ENCODE measurements at places on chromosomes 1 and 21.
A peak's percentile ranks its signal among the peaks of the same experiment; 100 is the strongest.

GRCh38 chr1:114359791-114360190 lies 151.2 kb downstream of the TRIM33 start:
- DNase-seq, result no peak

GRCh38 chr1:93124556-93125355 lies 45.7 kb downstream of the MTF2 start:
- no peak for DNase-seq

- no peak for DNase-seq
Measured at GRCh38 chr1:227140376-227140775, 177.9 kb downstream of the CDC42BPA start.

DNA sequence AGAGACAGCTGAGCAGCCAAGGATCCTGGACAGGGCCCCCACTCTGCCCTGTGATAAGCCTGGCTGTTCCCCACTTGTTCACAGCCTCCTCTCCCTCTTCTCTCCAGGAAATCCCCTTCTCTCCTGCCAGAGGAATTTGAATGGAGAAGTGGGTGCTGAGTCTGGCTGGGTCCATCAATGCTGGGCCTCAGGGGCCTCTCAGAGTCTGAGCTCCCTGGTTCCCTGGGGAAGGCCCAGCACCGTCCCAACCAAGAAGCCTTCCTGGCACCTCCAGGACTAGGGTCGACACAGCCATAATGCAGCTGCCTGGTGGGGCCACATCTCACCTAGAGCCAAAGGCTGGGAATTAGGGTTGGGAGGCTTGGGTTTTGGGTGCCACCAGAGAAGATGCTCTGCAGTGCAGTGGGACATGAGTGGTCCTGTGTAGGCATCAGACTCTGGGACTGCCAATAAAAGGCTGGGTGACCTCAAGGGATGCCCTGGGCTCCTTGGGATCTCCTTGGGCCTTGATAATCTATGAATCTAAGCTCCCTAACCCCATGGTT lies 2.5 kb downstream of the MYBPH start:
- DNase-seq, result no peak

DNA sequence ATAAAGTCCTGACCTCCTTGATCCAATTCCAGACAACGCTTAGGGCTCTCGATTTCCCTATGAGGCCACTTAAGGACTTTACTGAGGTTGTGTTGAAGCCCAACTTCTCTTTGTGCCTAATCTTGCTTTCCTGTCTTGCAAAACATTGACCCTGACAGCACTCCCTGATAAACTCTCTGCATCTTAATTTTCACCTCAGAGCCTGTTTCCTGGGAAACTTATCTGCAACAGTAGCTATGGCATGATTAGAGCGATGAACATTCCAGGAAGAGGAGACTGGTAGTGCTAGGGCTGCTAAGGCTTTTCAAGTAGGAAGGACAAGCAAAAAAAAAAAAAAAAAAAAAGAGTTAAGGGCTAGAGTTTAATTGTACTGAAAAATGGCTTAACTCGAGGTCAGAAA lies 118.9 kb downstream of the RGS21 start:
- DNase-seq, result no peak

DNA sequence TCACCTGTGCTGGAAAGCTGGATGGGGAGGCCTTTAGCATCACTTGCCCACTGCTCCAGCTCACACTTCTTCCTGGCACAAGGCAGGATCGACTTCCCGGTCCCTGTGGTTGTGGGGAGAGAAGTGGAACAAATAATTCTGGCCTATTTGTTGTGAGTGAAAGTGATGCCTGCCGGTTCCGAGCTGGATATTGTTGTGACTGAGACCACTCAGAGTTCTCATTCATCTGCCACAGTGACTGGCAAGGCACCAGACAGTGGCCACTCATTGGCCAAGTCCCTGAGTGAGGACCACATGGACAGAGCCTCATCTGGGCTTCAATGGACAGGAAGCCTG lies 191.9 kb downstream of the PTPRU start:
- DNase-seq, result no peak

DNA sequence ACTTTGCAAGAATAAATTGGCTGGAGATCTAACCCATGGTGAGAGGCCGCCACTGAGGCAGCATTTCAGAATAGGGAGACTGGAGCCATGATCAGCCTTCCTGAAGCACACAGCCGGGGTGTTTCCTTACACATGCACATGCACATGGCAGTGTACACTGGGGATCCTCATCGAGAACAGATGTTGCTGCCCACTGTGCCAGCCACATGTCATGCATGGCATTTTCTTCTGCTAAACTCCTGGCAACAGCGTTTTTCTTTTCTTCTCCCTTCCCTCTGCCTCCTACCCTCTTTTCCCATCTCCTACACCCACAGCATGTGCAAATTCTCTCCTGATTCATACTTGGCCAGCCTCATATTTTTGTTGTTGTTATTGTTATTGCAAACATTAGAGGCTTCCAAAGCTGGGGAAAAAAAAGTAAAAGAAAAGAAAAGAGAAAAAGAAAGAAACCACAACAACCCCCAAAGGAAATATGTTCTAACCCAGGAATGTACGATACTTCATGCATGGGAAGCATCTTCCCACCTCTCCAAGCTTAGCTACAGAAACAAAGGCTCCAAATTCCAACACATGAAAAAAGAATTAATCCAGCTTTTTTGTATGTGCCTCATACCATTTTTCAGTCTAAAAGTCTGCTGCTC lies 344.0 kb downstream of the ASTN1 start:
- no peak for DNase-seq

- DNase-seq, result no peak
Measured at GRCh38 chr1:201693890-201694607, 134.9 kb upstream of the IPO9 start.

- no peak for DNase-seq
Measured at GRCh38 chr1:19339214-19339861, 27.2 kb downstream of the SLC66A1 start.

GRCh38 chr1:203278885-203279406 lies 26.4 kb upstream of the BTG2 start:
- DNase-seq, result no peak

GRCh38 chr1:82377201-82377884 lies 576.6 kb downstream of the ADGRL2 start:
- no peak for DNase-seq

DNA sequence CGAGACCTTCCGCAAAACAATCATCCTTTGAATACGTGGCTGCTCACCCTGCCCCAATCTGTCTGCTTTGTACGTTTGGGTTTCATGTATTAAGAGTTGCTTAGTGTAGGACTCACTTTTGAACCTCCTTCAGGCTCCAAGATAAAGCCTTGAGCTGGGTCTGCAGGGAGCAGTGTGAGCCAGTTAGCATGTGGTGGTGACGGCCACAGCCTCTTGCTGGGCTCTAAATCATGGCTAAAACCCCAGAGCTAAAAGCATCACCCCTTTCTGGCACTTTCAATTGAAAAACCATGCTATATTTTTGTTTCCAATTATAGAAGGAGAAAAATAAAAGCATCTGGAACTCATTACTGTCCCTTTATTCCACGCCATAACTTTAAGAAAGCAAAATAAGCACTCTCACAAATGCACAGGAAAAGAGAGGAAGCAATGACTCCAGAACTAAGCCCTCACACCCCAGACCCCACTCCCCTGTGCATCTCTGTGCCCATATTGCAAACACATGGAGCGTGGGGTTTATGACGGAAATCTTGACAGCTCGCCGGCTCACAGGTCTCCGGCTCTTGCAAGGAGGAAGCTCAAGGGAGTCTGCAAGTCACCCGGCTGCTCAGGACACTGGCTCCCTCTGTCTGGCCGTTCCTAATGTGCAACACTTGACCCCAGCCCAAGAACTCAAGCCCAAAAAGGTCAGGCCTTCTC lies 135.5 kb downstream of the MIS18A start:
- DNase-seq, result peak; percentile 82

DNA sequence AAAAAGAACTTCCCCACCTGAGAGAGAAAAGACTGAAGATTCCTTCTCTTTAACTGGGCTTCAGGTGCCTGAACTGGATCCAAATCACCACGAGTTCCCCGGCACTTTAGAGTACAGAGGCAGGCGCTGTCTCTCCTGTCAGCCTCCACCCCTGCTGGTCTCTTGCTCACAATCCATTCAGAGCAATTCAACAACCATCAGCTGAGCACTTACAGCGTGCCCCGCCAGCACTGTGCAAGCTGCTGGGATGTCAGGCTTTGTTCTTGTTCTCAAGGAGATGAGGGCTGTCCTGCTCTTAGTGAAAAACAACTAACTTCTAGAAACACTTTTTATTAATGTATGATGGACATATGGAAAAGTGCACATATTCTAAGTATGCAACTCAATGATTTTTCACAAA lies 68.7 kb upstream of the VAMP3 start:
- no peak for DNase-seq

GRCh38 chr1:21641967-21642739 lies 27.0 kb downstream of the RAP1GAP start:
- no peak for DNase-seq

DNA sequence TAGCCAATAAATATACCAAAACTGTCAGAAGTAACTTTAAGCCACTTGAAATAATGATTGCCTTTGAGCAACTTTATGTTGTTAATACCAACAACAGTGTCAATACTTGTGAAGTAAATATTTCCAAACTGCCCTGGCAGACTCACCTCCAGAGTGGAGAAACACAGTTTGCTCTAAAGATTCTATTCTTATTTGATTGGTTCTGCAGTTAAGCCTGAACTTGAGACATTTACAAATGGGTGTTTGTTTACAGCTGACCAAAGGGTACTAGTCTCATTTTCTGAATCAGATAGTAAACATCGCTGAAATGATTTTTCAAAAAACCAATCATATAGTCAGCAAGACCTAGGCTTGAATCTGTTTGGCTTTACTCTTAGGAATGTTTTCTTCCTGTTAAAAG lies 1.3 kb upstream of the MYOC start:
- DNase-seq, result no peak

GRCh38 chr21:41954654-41955499 lies 1.1 kb upstream of the C2CD2 start:
- DNase-seq, result no peak

GRCh38 chr1:85019994-85020393 lies 23.1 kb upstream of the MCOLN2 start:
- DNase-seq, result no peak

- no peak for DNase-seq
Measured at GRCh38 chr1:1032424-1032823, 12.5 kb downstream of the AGRN start.

GRCh38 chr1:85582687-85583591 lies 2.4 kb downstream of the CCN1 start:
- DNase-seq, result no peak

- DNase-seq, result no peak
Measured at GRCh38 chr1:230385930-230386329, 40.2 kb downstream of the PGBD5 start.

GRCh38 chr1:46437723-46438122 lies 43.6 kb downstream of the FAAH start:
- no peak for DNase-seq

- no peak for DNase-seq
Measured at GRCh38 chr1:24385160-24385940, 28.2 kb downstream of the STPG1 start.

- DNase-seq, result no peak
Measured at GRCh38 chr1:63368131-63368530, 704 bp downstream of the ALG6 start.

DNA sequence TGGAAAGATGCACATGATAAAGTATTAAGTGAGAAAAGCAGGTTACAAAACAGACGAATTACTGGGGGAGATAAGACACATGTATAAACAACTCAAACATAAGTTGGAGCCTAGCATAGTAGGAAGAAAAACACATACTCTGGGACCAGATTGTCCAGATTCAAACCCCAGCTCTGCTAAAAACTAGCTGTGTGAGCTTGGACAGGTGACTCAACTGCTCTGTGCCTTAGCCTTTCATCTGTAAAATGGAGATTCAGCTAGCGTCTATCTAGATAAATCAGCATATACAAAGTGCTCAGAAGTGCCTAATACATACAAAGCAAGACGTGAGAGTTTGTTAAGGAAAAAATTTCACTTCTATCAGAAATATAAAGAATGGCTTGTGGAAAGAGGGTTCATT lies 254.0 kb upstream of the POU3F1 start:
- no peak for DNase-seq

GRCh38 chr1:8551057-8551456 lies 233.1 kb downstream of the SLC45A1 start:
- no peak for DNase-seq

DNA sequence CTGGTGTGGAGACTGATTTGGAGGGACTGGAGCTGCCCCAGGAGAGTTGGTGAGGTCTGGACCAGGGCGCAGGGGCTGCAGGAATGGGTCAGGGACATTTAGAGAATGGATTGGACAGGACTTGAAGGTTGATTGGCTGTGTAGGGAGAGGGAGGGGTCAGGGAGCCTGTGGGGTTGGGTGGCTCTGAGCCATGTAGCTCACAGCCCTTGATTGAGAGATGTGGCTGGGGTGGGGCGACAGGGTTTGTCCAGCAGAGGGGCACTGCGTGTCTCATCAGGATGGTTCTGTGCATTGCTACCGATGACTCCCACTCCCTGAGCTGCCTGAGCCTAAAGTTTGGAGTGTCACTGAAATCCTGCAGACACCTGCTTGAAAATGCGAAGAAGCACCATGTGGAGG lies 12.1 kb downstream of the AZIN2 start:
- no peak for DNase-seq

DNA sequence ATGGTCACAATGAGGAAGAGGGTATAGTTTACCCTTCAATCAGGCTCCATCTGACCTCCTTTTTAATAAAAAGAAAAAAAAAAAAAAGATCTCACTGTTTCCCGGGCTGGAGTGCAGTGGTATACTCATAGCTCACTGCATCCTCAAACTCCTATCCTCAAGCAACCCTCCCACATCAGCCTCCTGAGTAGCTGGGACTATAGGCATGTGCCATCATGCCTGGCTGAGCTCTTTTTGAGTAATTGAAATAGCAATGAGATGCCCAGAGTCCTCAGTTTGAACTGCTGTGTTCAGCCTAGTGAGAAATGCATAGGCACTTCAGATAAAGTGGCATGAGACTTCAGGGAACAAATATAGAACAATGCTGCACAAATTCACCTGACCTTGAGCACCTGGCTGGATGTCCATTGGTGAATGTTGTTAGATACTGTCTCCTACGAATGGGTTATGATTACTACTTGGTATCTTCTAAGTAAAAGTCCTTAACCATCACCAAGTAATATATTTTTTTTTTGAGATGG lies 67.6 kb downstream of the NR5A2 start:
- DNase-seq, result no peak

GRCh38 chr1:187527346-187527745 lies 698.6 kb downstream of the PLA2G4A start:
- no peak for DNase-seq

GRCh38 chr1:170318736-170319135 lies 173.0 kb downstream of the NTMT2 start:
- no peak for DNase-seq
